ENCODE measurements at places on chromosomes 5 and 9.

DNA sequence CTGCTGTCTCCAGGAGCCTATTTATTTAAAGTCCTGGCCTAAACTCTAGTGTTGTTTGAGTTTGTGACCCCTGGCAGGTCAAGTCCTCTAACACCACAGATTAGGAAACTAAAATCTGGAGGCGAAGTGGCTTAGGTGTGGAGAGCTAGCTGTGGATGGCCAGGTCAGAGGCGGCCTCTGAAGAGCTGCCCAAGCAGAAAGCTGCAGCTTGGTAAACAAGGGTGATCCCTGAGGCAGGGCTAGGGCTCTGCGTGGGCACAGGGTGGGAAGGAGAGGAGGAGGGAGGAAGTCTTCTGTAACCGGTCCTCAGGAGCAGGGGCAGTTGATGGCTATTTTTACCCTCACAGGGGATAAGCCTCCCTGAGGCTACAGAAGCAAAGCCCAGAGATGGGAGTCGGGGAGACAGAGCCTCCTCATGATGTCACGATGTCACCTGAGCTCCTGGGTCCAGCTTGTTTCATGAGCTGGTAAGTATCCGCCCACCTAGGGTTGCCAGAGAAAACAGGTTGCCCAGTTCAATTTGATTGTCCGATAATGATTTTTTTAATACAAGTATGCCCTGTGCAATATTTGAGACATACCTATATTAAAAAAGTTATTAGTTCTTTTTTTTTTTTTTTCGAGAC lies 25.9 kb upstream of the BOD1 start:
- DNase-seq, result no peak

DNA sequence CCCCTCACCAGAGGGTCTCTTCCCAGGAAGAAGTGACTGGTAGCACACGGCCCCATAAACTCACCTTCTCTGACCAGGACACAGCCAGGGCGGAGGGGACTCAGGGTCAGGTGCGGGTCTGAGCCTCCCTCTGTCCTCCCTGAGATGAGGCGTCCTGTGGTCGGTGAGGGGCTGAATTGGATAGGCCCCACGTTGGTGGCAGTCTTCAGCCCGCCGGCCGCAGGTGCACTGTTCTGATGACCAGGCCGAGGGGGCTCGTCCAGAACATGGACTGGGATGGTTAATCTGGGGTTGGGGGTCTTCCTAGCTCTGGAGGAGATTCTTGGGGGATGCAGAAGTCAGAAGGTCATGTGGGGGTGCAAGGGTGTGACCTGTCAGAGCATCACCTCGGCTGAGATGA lies 102.2 kb upstream of the PPP1R26 start:
- no peak for DNase-seq

DNA sequence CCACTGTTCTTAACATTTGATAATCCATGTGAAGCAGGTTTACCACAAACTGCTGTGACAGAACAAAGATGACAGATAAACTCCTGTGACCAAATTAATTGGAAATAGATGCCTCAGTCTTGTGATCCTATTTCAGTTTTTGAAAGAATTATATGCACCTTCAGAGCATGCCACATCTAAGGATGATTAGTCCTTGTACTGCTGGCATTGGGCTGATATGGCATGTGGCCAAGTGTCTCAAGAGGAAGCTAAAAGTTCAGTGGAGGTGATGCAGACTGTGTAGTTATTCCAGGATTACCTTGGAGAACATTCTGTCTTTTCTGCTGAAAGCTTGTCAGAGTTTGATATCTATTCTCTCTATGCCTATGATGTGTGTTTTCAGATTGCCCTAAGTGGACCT lies 314.4 kb upstream of the EFNA5 start:
- peak; percentile 94 for DNase-seq

GRCh38 chr5:119651486-119651885 lies 22.1 kb downstream of the FAM170A start:
- no peak for DNase-seq

- DNase-seq, result no peak
Observed at GRCh38 chr5:139759219-139759721, 36.3 kb upstream of the PSD2 start.

DNA sequence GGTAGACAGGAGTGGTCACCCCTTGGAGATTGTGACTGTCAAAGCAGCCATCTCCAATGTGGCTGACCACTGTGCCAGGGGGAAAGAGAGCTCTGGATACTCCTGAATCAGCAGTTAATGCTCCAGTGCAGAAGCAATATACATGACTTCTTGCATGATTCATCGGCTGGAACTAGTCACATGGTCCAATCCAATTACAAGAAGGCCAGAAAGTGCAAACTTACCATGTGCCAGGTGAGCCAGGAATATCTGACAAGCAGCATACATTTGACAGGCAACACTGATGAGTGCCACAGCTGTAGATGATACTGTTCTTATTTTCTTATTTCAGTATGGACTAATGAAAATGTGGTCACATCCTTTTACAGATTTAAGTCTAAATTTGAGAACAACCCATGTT lies 440.0 kb upstream of the MPDZ start:
- DNase-seq, result no peak

GRCh38 chr9:13480693-13481092 lies 201.2 kb upstream of the MPDZ start:
- DNase-seq, result no peak

DNA sequence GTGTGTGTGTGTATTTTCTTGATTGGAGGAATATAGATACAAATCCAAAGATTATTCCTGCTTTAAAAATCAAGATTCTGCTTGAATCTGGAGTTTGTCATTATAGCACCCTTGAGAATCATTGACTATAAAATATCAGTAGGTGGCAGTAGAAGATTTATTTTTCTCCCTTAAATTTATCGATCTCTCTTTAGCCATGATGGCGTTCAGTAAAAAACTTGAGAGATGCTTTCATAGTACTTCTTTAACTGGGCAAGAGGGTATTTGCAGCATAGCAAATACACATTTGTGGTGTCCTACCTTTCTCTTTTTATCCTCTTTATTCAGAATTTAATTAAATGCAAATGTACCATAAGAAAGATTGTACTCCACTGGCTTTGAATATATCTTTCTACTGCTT lies 307.7 kb downstream of the ADGRV1 start:
- DNase-seq, result no peak

- no peak for DNase-seq
Observed at GRCh38 chr9:126222835-126223431, 103.7 kb upstream of the MVB12B start.

GRCh38 chr9:89440548-89440947 lies 57.4 kb downstream of the SEMA4D start:
- no peak for DNase-seq

DNA sequence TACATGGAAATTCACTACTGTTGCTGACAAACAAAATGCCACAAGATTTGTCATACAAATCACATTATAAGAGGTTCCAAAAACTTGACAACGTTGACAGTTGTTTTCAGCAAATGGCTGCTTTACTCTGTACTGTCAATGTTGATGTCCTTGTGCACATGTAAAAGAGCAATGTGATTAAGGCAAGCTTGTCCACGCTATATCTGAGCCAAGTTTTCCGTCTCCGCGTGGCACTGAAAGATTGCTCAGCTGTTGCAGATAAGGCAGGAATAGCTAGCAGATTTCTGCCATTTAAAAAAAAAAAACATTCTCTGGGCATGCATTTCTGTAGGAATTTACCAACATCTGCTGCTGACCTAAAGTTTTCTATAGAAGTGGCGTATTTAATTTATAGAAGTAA lies 46.4 kb upstream of the MEF2C start:
- DNase-seq, result no peak

- no peak for DNase-seq
Observed at GRCh38 chr9:131043646-131044045, 34.7 kb downstream of the LAMC3 start.

- DNase-seq, result no peak
Observed at GRCh38 chr9:1979741-1980367, 35.3 kb upstream of the SMARCA2 start.

DNA sequence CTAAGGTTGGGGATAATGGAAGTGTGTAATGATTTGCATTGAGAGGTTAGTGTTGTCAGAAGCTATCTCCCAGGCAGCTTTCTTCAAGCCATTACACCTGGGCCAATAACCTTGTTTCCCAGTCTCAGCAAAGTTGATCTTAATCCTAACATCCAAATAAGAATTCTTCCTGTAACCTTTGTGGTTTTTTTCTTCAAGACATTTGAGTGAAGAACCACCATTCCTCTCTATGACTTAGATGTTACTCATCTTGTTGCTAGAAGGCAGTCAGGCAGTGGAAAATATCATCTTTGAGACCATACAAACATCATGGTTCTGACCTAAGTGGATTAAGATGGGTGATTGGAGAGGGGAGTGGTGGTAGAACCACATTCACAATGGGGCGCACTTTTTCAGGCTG lies 103.5 kb downstream of the NDUFAF2 start:
- no peak for DNase-seq

- DNase-seq, result no peak
Observed at GRCh38 chr5:177588413-177588909, 3.5 kb upstream of the TMED9 start.

All from LNCaP clone FGC (cell line).